T-helper 9 cell (primary cell): ENCODE measurements at places on chromosomes 2 and 18.

DNA sequence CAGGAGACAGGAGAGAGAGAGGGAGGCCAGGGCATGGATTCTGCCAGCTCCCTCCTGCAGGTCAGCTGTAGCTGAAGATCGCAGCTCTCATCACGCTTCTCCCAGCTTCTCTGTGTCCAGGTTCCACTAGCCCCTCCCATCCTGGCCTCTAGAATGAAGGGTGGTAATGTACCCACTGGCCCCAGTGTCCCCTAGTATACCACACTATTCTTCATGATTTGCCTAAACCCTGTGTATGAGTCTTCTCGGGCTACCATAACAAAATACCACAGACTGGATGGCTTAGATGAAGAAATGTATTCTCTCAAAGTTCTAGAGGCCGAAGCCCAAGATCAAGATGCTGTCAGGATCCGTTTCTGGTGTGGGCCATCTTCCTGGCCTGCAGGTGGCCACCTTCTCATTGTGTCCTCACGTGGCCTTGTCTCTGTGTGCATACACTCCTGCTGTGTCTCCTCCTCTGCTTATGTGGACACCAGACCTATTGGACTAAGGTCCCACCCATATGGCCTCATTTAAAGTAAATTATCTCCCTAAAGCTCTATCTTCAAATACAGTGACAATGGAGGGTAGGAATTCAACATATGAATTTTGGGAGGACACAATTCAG, 77.3 kb downstream of the TNFRSF11A start:
- DNase-seq, result no peak

- DNase-seq, result no peak
These were observed 1.2 kb upstream of the IMPA2 start for GRCh38 chr18:11980163-11980493.

GRCh38 chr2:158795195-158795924, at the start of gene DAPL1:
Gene DAPL1, plus strand, starts transcription at chr2:158795317. Its CDS starts 56 bp downstream, at chr2:158795373.
- no peak for DNase-seq

DNA sequence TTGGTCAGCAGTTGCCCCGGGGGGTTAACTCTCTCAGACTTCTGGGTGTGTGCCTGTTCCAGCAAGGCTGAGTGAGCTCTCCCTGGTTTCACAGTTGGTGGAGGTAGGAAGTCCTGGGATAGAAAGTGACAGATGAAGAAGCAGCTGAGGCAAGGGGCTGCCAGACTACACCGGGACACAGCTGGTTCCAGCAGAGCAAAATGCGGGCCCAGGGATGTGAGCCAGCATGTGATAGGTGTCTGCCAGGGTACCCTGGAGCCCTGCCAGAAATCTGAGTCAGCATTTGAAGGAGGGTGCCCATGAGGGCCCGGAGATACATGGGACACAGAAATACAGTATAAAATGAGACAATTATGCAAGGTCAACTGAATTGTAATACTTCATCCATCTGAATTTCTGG, 79.3 kb upstream of the LGALSL start:
- DNase-seq, result no peak

GRCh38 chr2:233387667-233388528, 33.6 kb downstream of the DGKD start:
- no peak for DNase-seq
